ENCODE measurements at places on chromosomes 7 and 10. TPM values are rescaled to one million over a fixed set of nuclear protein-coding genes. Genes with fewer than 3 reads are reported as not detected.

- DNase-seq: no peak
Measured at GRCh38 chr10:99754670-99755069, 22.6 kb downstream of the CUTC start.

The SPDYE11 gene
- not detected for total RNA-seq

- peak; percentile 9 for DNase-seq
Measured at GRCh38 chr10:131658476-131659110, 242.2 kb upstream of the PPP2R2D start.

The FBXL13 gene
- total RNA-seq: 5.8 TPM

GRCh38 chr10:30781670-30782121 lies 152.1 kb upstream of the LYZL2 start:
- peak; percentile 26 for DNase-seq

The PRKCQ gene
- total RNA-seq: 0.45 TPM

DNA sequence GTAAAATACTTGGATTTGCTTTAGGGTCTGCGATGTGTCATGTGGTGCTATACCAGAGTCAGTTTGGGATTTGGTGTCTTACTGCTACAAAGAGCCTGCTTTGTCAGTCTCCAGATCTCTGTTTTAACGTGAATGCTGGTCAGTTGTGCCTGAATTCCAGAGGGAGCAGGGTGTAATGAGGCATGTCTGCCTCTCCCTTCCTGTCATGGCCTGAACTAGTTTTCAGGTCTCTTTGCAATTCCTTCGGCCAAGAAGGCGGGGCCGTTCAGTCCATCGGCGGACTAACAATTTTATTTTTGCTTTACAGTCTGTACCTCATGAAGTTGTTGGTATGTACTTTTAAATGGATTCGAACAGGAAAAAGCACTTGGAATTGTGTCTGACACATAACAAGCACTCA lies 465.1 kb upstream of the ADARB2 start:
- no peak for DNase-seq

The ERVW-1 gene
- 0.18 TPM for total RNA-seq

GRCh38 chr7:73980206-73980605 lies 47.8 kb upstream of the ELN start:
- no peak for DNase-seq

GRCh38 chr7:144659211-144659610 lies 176.6 kb downstream of the TPK1 start:
- no peak for DNase-seq

The EFCAB10 gene
- total RNA-seq: not detected

The CAMK2G gene
- 28.8 TPM for total RNA-seq

DNA sequence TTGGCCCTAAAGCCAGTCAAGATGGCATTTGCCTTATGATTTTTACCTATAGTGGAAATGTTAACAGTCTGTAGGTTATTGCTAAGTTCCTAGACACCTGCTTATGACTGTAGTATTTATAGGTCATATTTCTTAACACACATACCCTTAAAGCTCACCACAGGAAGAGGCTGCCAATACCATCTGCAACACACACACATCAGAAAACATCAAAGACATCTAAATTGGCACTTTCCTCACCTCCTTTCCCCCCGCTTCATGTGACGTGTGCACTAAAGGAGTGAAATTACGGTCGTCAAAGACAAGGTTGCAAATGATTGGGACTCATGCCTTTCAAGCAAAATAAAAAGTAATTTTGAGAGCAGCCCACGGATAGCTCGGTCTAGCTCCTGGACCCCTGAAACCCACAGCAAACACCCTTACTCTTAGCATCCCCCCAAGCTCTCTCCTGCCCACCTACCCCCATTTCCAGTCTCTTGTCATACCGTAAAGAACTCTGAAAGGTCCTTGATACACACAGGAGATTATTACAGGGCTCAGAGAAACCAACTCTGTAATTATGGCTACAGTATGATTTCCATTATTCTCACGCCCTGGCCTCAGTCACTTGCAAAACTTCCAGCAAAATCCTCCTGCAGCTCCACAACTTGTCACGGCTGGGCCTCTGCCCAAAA lies 90.5 kb downstream of the PLXNA4 start:
- DNase-seq: peak; percentile 63

DNA sequence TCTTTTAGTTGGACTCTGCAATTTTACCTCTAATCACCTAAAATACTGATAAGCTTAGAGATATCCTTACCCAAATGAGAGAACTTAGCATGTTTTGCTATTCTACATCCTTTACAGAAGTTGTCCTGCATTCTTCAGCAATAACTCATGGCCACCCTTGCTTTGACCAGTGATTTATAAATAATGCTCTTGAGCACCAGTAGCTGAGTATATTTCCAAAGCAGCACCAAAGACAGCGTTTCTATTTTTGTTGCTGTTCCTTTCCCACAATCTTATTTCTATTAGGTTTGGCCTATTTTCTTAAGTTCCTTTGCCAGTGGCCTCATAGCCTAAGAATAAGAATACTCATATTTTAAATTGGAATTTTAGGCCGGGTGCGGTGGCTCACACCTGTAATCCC lies 15.0 kb downstream of the ARPC1A start:
- no peak for DNase-seq
